ENCODE measurements at places on chromosomes 12 and 14. TPM values are rescaled to one million over a fixed set of nuclear protein-coding genes. Genes with fewer than 3 reads are reported as not detected.

DNA sequence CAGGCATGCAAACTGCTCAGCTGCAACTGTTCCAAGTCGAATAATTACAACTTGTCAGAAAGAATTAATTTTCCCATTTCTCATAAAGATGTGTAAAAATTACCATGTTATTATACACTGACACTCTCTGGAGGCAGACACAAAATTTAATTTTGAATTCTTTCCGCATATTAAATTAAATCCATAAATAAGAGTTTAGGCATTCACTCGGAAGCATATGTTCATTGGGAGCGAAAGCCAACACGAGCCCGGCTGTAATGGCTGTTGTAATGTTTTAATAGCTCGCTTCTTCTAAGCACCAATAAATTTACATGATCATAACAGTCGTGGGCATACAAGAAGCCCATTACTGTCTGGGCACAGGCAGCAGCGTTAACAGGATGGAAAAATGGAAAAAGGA lies 189.6 kb upstream of the SOX5 start:
- no peaks in the 10 kb centered on the region for H3K4me1 ChIP-seq
- no peaks in the 10 kb centered on the region for H3K36me3 ChIP-seq
- H3K27me3 ChIP-seq, result peaks cover 11% of the 10 kb centered on the region
- no peak overlapping the region for H3K27ac ChIP-seq

DNA sequence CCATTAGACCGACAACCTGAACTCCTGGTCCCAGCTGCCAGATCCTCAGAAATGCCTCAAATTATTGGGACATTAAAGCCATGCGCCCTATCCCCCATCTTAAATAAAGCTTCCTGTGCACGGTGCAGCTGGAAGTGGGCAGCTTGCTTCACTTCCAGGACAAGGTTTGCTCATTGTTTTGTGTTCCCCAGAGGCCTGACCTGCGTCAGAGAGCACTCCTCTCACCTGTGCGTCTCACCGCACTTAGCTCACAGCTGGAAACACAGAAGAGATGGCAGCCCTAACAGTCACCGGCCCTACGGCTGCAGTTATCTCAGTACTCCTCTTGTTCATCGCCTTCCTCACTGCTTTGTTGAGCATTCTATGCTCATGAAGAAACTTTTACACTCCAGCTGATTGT lies 135.5 kb downstream of the ANO2 start:
- H3K27ac ChIP-seq, result no peak overlapping the region
- H3K4me1 ChIP-seq, result no peaks in the 10 kb centered on the region
- H3K36me3 ChIP-seq, result no peaks in the 10 kb centered on the region
- H3K27me3 ChIP-seq, result no peaks in the 10 kb centered on the region
- no peak overlapping the region for H3K4me3 ChIP-seq

- peaks cover 30% of the 10 kb centered on the region for H3K4me1 ChIP-seq
- H3K27ac ChIP-seq, result peak overlapping the region; percentile 76
- no peaks in the 10 kb centered on the region for H3K27me3 ChIP-seq
- peak; percentile 86 for DNase-seq
- H3K4me3 ChIP-seq, result peak overlapping the region; percentile 22
Observed at GRCh38 chr12:11877869-11878780, 192.6 kb upstream of the BCL2L14 start.

DNA sequence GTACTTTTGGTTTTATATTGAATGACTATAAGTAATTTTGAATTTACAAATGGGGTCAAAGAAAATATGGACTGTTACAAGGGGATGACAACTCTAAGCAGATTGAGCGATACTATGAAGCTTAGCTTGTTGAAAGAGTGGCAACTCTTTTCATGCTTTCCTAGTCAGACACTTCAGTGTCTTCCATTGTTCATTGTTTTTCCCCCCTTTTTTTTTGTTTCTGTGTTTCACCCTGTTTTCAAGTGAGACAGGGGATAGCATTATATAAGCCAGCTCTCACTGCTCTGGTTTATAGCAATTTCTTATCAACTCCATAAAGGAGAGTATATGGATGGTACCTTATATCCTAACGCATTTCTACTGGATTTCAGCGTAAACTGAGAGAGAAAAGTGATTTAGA lies 24.6 kb downstream of the PEBP1 start:
- H3K4me1 ChIP-seq, result no peaks in the 10 kb centered on the region
- no peak for DNase-seq
- peaks cover 27% of the 10 kb centered on the region for H3K36me3 ChIP-seq
- H3K27ac ChIP-seq, result no peak overlapping the region

- H3K4me1 ChIP-seq, result peaks cover 4% of the 10 kb centered on the region
- no peak for DNase-seq
- H3K27me3 ChIP-seq, result no peaks in the 10 kb centered on the region
- no peak overlapping the region for H3K27ac ChIP-seq
Observed at GRCh38 chr12:86006727-86007126, 132.6 kb downstream of the NTS start.

GRCh38 chr12:98096436-98096835 lies 419.0 kb upstream of the TMPO start:
- no peak for DNase-seq
- H3K27ac ChIP-seq, result no peak overlapping the region
- H3K4me1 ChIP-seq, result no peaks in the 10 kb centered on the region
- no peaks in the 10 kb centered on the region for H3K36me3 ChIP-seq
- H3K27me3 ChIP-seq, result peaks cover 11% of the 10 kb centered on the region

Gene PTGES3
- total RNA-seq, result 212 TPM

Gene CELA1
- total RNA-seq, result not detected

DNA sequence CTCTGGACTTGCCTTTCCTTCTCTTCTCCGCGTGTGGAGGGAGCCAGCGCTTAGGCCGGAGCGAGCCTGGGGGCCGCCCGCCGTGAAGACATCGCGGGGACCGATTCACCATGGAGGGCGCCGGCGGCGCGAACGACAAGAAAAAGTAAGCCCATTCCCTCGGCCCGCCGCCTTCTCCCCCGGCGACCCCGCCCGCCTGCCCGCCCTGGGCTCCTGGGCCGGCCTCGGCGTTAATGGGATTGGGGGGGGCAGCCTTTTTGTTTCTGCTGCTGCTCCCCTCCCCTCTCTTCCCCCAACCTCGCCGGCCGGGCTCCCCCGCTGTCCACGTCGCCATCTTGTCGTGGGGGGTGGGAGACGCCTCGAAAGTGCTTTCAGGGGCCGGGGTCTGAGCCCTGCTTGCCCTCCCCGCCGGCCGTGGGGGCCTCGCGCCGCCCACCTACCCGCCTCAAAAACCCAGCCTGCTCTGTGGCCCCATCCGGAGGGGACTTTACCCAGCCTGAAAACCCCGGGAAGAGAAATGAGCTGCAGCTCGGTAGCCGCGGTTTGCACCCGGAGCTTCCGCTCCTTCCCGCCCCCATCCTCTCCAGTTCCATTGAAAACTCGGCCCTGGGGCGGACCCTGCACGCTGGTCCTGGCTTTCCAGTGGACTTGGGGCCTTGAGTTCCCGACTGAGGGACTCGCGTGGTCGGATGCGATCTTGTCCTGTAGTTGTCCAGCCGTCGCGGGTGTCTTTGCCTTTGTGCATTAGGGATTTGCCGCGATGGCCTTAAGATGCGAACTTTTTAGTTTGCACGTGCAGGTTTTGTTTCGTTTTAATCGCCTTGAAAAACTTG lies 598 bp downstream of the HIF1A start:
- peak overlapping the region; percentile 90 for H3K27ac ChIP-seq
- H3K36me3 ChIP-seq, result peaks cover 5% of the 10 kb centered on the region
- DNase-seq, result peak; percentile 66
- H3K27me3 ChIP-seq, result no peaks in the 10 kb centered on the region

DNA sequence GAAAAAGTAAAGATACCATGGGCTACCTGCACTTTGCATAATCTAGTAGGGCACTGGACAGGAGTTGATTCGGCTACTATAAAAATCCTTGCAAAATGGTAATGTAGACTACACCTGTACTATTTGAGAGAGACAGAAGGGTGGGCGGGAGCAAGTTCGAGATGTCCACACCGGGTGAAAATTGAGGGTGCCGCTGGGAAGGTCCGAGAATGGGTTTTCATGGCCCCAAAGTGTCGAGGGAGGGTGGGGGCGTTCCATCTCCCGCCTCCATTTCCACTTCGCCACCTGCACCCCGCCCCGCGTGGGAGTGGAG lies 648 bp downstream of the SNX6 start:
- H3K27ac ChIP-seq, result peak overlapping the region; percentile 93
- H3K27me3 ChIP-seq, result no peaks in the 10 kb centered on the region
- H3K36me3 ChIP-seq, result peaks cover 16% of the 10 kb centered on the region
- peaks cover 3% of the 10 kb centered on the region for H3K4me1 ChIP-seq
- DNase-seq, result no peak
- H3K4me3 ChIP-seq, result peak overlapping the region; percentile 81

GRCh38 chr12:76252031-76252430 lies 96.2 kb downstream of the BBS10 start:
- DNase-seq, result no peak
- H3K36me3 ChIP-seq, result no peaks in the 10 kb centered on the region
- no peaks in the 10 kb centered on the region for H3K27me3 ChIP-seq
- H3K27ac ChIP-seq, result no peak overlapping the region
- H3K4me1 ChIP-seq, result no peaks in the 10 kb centered on the region

DNA sequence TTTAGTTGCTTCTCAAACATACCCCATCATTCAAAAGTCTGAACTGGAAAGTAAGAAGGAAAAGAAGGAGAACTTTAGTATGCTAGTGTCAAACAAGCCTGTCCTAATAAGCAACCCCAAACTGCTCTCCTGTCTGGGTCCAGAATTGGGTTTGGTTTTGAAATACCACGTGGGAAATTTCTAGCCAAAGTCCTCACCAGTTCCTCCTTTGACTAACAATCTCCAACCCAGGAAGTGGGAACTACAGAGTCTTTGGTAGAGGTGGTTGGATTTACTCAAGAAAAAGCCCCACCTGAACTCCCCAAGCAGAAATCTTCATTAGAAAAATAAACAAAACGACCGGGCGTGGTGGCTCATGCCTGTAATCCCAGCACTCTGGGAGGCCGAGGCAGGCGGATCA lies 17.4 kb upstream of the EIF4B start:
- H3K36me3 ChIP-seq, result no peaks in the 10 kb centered on the region
- H3K4me1 ChIP-seq, result peaks cover 8% of the 10 kb centered on the region
- H3K4me3 ChIP-seq, result no peak overlapping the region

Gene TEAD4
- total RNA-seq, result 33.8 TPM

- no peaks in the 10 kb centered on the region for H3K36me3 ChIP-seq
- H3K4me1 ChIP-seq, result no peaks in the 10 kb centered on the region
- H3K27me3 ChIP-seq, result peaks cover 12% of the 10 kb centered on the region
- no peak for DNase-seq
Observed at GRCh38 chr14:104387022-104388010, 192.2 kb upstream of the C14orf180 start.

- no peaks in the 10 kb centered on the region for H3K4me1 ChIP-seq
- H3K36me3 ChIP-seq, result no peaks in the 10 kb centered on the region
- H3K27me3 ChIP-seq, result no peaks in the 10 kb centered on the region
- DNase-seq, result no peak
Observed at GRCh38 chr14:103311171-103311997, 22.7 kb upstream of the EIF5 start.

Gene HPD
- total RNA-seq, result not detected

DNA sequence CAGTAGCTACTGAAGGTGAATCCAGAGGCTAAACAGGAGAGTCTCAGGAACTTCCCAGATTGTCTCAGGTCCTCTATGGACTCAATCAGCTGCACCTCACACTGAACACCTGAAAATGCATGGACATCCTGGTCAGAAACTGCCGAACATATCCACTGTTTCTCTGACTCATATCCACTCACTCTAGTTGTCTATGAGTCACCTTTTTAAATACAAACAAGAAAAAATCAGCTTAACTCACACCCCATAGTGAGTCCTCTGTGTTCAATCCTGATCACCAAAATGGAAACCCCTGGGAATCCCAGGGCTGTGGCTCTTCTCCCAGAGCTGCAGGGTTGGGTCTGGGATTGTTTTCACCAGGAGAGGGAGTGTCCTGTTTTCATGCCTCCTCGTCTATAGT lies 556.7 kb downstream of the TMEM121 start:
- DNase-seq, result peak; percentile 13
- no peak overlapping the region for H3K4me3 ChIP-seq
- H3K4me1 ChIP-seq, result no peaks in the 10 kb centered on the region

DNA sequence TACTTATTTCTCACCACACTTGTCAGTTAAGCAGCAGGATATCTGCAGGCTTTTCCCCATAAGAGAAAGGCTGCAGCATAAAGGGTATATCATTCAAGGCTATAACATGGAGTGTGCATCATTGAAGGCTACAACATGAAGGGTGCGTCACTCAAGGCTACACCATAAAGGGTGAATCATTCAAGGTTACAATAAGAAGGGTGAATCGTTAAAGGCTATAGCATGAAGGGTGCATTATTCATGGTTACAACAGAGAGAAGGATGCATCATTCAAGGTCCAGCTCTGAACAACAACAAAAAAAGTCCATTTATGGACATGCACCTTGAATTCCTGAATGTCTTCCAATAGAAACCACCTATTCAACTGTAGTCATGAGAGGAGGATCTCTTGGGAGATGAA lies 32.8 kb upstream of the LUM start:
- H3K27me3 ChIP-seq, result peaks cover 39% of the 10 kb centered on the region
- peaks cover 10% of the 10 kb centered on the region for H3K4me1 ChIP-seq
- H3K4me3 ChIP-seq, result no peak overlapping the region
- H3K27ac ChIP-seq, result no peak overlapping the region
- peak; percentile 69 for DNase-seq

Gene DEPDC4
- 1.4 TPM for total RNA-seq

- H3K27ac ChIP-seq, result no peak overlapping the region
- no peak overlapping the region for H3K4me3 ChIP-seq
- no peak for DNase-seq
- peaks cover 75% of the 10 kb centered on the region for H3K27me3 ChIP-seq
- no peaks in the 10 kb centered on the region for H3K4me1 ChIP-seq
- no peaks in the 10 kb centered on the region for H3K36me3 ChIP-seq
Observed at GRCh38 chr12:66698558-66698957, 19.7 kb upstream of the GRIP1 start.

Gene WSCD2
- total RNA-seq, result not detected

DNA sequence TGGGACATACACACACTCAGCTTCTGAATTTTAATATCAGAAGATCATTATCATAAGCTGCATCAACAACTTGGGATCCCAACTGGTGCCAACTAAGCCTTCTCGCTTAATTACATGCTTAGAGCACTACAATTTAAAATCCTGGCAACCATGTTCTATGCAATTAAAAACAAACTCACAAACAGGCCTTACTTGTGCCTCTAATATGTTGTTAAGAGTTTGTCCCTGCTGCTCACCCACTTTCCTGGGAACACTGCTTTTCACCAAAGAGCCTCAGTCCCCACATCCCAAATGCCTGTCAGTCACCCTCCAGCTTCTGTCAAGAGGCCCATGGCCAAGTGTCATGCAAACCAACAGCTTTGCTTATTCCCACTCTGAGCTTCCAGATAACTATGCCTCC lies 69.7 kb downstream of the TTC9 start:
- H3K27me3 ChIP-seq, result no peaks in the 10 kb centered on the region
- DNase-seq, result no peak
- H3K27ac ChIP-seq, result no peak overlapping the region
- no peaks in the 10 kb centered on the region for H3K36me3 ChIP-seq

Gene TC2N
- total RNA-seq, result 12.6 TPM

GRCh38 chr12:60724475-60724874 lies 1128.6 kb downstream of the SLC16A7 start:
- H3K4me3 ChIP-seq, result no peak overlapping the region
- no peaks in the 10 kb centered on the region for H3K4me1 ChIP-seq
- H3K27me3 ChIP-seq, result no peaks in the 10 kb centered on the region
- no peak for DNase-seq
- H3K27ac ChIP-seq, result no peak overlapping the region

- no peak overlapping the region for H3K27ac ChIP-seq
- H3K27me3 ChIP-seq, result peaks cover 12% of the 10 kb centered on the region
- no peak overlapping the region for H3K4me3 ChIP-seq
- DNase-seq, result peak; percentile 50
- no peaks in the 10 kb centered on the region for H3K4me1 ChIP-seq
- no peaks in the 10 kb centered on the region for H3K36me3 ChIP-seq
Observed at GRCh38 chr14:59161561-59162175, 26.8 kb upstream of the DAAM1 start.

GRCh38 chr14:69612014-69612782 lies 802 bp downstream of the SUSD6 start:
- peak overlapping the region; percentile 93 for H3K27ac ChIP-seq
- H3K27me3 ChIP-seq, result no peaks in the 10 kb centered on the region
- peak; percentile 27 for DNase-seq
- peaks cover 57% of the 10 kb centered on the region for H3K4me1 ChIP-seq

All from MCF 10A (cell line).